ENCODE measurements at places on chromosomes 4 and X.

DNA sequence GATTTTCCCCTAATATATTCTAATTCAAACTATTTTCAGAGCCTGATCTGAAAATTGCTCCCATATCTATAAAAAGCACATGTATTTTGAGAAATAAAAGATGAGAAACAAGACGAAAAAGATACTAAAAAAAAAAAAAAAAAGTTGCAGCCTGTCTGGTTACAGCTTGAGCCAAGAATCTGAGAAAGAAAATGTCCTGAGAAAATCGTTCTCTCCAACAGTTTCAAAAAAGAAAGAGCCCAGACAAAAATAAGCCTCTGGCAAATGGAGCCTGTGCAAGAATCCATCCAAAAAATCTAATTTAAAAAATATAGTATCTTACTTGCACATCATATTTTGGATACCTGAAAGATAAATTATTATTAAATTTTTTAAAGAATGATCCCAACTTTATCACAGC lies 163.0 kb upstream of the TBL1X start:
- no peak for DNase-seq

DNA sequence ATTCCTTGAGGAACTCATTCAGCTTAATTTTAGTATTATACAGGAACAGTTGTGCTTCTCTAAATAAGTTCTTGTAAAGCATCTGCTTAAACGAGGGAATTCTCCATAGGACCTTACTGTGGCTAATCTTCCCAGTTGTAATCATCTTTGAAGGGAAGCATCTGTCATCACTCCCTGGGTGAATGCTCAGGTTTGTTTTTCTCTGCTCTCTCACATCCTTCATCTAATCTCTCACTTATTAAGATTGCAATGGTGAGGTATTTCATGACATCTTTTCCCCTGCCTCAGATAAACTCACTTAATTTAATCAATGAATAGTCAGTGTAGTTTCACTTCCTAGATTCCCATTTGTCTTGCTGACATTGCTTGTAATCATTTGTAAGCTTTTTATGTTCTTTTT lies 121.8 kb upstream of the ADAMTS3 start:
- DNase-seq, result no peak

DNA sequence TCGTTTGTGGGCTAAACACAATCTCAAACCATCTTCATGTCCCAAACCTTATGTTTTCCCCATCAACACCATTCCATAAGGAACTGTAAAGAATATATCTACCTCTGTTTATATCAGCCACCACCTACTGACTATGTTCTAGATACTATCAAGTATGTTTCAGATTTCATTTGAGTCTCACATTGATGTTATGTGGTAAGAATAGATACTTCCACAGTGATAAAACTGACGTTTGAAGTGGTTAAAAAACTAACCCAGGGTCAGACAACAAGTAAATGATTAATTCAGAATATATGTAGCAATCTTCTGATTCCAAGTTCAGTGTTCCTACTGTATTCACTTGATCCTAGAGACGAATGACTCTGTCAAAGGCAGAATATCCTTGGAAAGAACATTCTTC lies 156.8 kb upstream of the RASGEF1B start:
- DNase-seq, result no peak

DNA sequence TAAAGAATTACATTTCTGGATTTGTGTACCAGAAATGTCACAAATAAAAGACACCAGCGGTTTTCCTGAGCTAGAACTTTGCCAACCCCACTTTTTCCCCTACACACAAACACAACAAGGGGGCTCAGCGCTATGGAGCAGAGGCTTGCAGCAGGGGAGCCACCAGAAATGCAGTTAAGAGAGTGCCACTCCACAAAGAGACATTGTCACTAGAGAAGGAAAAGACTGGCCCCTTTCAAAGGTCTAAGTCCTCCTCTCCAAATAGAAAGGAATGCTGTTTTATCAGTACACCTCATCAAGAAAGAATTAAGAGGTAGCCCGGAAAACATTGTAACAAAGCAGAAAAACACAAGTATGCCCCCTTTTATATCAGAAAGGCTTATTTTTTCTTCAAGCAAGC lies 419.5 kb downstream of the HNRNPD start:
- no peak for DNase-seq

DNA sequence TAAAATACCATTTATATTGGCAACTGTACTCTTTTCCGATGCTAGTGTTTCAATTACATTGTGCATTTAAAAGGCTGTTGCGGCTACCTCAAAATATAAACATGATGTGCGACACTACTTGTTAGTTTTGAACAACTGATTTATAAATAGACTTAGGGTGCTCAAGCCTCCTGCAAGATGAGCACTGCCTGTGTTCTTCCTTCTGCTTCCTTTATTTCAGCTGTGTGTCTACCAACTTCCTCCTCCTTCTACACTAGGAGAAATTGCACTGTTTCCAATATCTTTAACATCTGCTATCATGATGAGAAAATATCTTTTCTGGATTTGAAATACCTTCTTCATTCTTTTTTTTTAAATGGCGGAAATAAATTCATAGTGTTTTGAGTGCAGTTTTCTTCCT lies 24.0 kb downstream of the TET2 start:
- no peak for DNase-seq

DNA sequence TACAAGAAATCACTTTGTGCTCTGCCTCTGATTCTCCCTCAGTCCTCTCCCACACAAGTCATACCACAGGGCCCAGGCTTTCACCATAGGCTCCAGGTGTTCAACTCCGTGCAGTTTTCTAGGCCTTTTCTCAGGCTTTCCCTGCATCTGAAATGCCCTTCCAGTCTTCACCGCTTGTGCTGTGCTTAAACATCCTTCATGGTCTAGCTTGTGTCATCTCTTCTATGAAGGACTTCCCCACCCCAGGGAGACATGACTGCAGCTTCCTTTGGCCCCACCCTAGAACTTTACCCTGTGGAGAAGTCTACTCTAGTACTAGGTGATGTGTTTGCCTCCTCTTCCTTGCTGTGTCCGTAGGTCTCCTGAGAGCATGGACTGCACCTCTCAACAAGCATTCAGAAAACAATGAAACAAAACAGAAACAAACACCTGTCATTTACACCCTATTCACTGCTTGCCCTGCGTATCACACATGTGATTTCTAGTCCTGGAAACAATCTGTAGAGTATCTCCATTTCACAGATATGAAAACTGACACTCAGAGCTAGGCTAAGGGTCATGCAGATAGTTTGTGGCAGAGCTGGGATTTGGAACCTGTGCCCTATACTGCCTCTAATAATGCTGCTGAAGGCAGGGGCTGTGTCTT lies 22.7 kb upstream of the LEF1 start:
- no peak for DNase-seq

GRCh38 chr4:1458581-1458980 lies 52.3 kb upstream of the NKX1-1 start:
- no peak for DNase-seq

DNA sequence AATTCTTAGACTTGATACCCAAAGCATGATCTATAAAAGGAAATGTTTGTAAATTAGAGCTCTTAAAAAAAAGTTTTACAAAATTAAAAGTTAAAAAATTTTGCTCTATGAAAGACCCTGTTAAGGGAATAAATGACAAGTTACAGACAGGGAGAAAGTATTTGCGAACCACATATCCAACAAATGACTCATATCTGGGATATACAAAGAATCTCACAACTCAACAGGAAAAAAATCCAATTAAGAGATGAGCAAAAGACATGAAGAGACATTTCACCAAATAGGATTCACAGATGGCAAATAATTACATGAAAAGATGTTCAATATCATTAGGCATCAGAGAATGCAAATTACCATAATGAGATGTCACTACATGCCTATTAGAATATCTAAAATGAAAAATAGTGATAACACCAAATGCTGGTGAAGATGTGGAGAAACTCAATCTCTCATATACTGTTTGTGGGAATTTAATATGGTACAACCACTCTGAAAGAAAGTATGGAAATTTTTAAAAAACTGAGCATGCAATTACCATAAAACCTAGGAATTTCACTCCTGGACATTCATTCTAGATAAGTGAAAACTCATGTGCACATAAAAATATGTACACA lies 100.8 kb upstream of the EOLA2 start:
- no peak for DNase-seq

DNA sequence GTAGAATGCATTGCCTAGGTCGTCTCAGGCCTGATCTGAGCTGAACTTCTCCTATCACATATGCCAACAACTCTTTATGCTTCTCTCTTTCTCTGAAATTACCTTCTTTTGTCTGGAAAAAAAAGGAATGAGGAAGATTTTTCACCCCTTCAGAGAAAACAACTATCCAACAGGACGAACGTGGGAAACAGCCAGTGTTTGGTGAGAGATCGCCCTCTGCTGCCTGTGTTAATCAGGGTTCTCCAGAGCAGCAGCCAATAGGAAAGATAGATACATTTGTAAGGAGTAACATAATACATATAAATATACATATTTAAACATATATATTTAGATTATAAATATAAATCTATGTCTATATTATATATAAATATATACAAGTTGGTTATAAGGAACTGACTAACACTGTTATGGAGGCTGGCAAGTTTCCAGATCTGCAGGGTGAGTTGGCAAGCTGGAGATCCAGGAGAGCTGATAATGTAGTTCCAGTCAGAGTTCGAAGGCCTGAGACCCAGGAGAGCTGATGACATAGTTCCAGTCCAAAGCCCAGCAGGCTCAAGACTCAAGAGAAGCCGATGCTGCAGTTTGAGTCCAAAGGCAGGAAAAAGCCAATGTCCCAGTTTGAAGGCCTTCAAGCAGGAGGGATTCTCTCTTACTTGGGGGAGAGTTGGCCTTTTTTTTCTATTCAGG lies 13.3 kb downstream of the CETN2 start:
- DNase-seq, result no peak

- DNase-seq, result no peak
These were observed 704.9 kb upstream of the PABPC4L start for GRCh38 chr4:134906404-134907023.

GRCh38 chrX:9416562-9417348 lies 48.1 kb upstream of the TBL1X start:
- no peak for DNase-seq

- no peak for DNase-seq
These were observed 94.6 kb upstream of the FAM47C start for GRCh38 chrX:36913551-36913950.

GRCh38 chrX:120672389-120672788 lies 42.5 kb upstream of the C1GALT1C1 start:
- no peak for DNase-seq

- DNase-seq, result no peak
These were observed 73.2 kb upstream of the UCP1 start for GRCh38 chr4:140641789-140642439.

GRCh38 chr4:98659106-98659592 lies 738 bp upstream of the TSPAN5 start:
- no peak for DNase-seq

- no peak for DNase-seq
These were observed 2105.0 kb downstream of the ARAP2 start for GRCh38 chr4:34139346-34139745.

GRCh38 chrX:725971-726370 lies 95.4 kb downstream of the SHOX start:
- no peak for DNase-seq

DNA sequence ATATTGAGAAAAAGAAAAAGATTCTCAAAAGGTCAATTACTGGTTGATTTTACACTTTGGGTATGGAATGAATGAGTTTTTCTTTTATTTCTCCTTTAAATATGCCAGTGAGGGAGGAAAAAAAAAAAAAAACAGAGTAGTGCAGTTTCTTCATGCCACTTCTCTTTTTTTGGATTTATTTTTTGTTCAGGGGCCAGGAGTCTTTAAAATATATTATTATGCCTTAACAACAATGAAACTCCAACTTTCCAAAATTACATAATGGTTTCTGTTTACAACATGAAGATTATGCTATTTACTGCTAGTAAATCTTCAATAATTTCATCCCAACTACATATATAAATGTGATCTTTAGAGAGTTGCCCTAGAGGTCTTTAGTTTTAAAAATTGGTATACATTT lies 31.9 kb downstream of the DTHD1 start:
- DNase-seq, result no peak

DNA sequence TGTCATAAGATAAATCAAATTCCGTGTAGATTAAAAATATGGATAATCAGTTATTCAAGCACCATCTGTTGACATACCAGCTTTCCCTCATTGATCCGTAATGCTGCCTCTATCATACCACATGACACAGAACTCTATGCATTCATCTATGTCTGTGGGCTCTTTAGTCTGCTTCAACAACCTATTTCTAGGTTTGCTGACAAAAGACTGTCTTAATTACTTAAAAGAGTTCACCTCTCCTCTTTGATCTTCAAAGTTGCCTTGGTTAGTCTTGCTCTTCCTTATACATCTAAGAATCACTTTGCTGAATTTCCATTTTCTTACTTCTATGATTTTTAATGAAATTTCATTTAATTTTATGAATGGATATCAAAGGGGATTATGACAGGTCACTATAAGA lies 57.0 kb upstream of the PRSS48 start:
- DNase-seq, result no peak

DNA sequence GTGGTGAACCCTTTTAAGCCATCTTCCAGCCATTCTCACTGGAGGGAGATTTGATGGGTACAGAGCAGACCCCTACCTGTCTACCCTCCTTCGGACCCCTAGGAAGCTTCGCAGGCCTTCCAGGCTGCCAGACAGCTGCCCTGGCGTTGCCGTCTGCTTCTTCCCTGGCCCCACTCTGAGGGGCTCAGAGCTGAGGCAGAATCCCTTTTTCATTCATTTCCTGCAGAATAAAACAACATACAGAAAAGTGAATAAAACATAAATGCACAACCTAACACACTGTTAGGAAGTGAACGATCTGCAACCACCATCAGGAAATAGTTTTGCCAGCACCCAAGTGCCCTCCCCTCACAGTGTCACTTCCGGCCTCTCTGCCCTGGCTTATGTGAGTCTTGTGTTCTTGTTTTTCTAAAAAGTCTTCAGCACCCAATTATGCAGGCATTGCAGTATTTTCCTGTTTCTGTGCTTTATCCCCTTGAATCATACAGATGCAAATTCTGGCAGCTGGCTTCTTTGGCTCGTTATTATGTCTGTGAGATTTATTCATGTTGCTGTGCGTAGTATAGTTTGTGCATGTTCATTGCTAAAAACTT lies 5.6 kb upstream of the ADD1 start:
- no peak for DNase-seq

GRCh38 chrX:121028419-121028818 lies 19.0 kb upstream of the GLUD2 start:
- DNase-seq, result no peak

DNA sequence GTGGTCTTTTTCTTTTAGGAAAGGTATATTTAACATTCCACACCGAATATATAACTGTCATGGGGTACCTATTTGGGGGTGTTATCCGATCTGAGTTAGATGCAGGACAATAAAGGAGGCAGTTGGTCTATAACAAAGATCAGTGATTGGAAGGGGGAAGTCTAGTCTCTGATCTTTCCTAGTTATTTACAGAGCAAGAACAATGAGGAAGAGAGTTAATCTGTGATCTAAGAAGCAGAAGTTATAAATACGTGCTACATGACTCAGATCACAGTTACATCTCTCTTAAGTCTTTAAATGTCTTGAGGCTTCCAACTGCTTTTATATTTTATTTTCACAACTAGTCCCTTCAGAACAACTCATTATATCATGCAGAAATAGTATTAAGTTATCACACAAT lies 33.2 kb upstream of the ARMCX4 start:
- DNase-seq, result no peak

GRCh38 chrX:17024886-17025285 lies 78.4 kb downstream of the REPS2 start:
- no peak for DNase-seq

GRCh38 chr4:159352609-159353008 lies 249.7 kb downstream of the RAPGEF2 start:
- no peak for DNase-seq

- DNase-seq, result no peak
These were observed 82.9 kb upstream of the EXOC1L start for GRCh38 chr4:55736605-55737183.
